Sigmoid colon (tissue), 7 donors: ENCODE measurements at places on chromosomes 4 and X. TPM values are rescaled to one million over a fixed set of nuclear protein-coding genes. Genes with fewer than 3 reads are reported as not detected.

GRCh38 chr4:82801910-82802521, 3.4 kb upstream of the SCD5 start:
- no peak overlapping the region for H3K4me3 ChIP-seq
- DNase-seq, result no peak
- peaks cover 16% of the 10 kb centered on the region for H3K4me1 ChIP-seq
- no peak overlapping the region for H3K27ac ChIP-seq

GRCh38 chr4:66059136-66059535, 388.8 kb upstream of the EPHA5 start:
- H3K27me3 ChIP-seq, result no peaks in the 10 kb centered on the region
- no peak overlapping the region for H3K4me3 ChIP-seq
- DNase-seq, result no peak
- no peak overlapping the region for H3K27ac ChIP-seq

DNA sequence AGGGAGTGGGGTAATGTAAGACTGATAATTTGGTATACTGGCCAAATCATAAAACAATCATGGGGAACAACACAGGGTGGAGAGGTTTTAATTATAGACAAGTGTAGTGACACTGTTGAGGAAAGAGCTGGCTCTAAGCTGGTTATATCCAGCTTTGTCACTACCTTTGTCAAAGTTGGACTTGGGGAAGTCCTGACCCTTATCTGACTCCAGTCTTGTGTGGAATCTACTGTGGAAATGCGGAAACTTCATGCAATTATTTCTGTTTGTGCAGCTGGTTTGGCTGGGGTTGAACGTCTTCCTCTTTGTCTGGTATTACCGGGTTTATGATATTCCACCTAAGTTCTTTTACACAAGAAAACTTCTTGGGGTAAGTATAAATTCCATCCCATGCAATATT, 2.0 kb downstream of the CYBB start:
- no peak for DNase-seq
- no peaks in the 10 kb centered on the region for H3K27me3 ChIP-seq
- H3K4me3 ChIP-seq, result no peak overlapping the region
- H3K27ac ChIP-seq, result no peak overlapping the region

DNA sequence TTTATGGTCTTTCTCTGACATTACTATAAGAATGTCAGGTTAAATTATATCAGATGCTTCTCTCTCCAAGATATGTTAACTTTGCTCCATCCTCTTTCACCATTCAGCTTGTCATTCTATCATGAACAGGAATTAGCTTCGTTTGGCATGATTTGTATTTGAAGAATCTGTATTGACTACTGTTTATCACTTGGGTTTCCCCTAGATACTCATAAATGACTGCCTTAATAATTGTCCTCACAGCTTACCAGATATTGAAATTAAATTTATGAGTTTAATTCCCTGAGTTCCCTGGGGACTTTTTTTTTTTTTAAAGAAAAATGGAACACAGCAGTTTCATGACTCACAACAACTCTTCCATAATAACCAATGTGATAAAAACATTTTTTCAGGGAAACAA, 76.2 kb upstream of the EOLA2 start:
- H3K4me1 ChIP-seq, result no peaks in the 10 kb centered on the region
- no peak overlapping the region for H3K27ac ChIP-seq
- no peaks in the 10 kb centered on the region for H3K27me3 ChIP-seq
- H3K4me3 ChIP-seq, result no peak overlapping the region
- no peak for DNase-seq

- no peaks in the 10 kb centered on the region for H3K36me3 ChIP-seq
- H3K27ac ChIP-seq, result no peak overlapping the region
- no peak for DNase-seq
- no peaks in the 10 kb centered on the region for H3K4me1 ChIP-seq
Observed at GRCh38 chrX:146363919-146364318, 445.7 kb upstream of the CXorf51B start.

- DNase-seq, result no peak
- no peak overlapping the region for H3K4me3 ChIP-seq
- H3K27ac ChIP-seq, result no peak overlapping the region
- no peaks in the 10 kb centered on the region for H3K36me3 ChIP-seq
- H3K27me3 ChIP-seq, result no peaks in the 10 kb centered on the region
Observed at GRCh38 chr4:55031158-55031557, 94.2 kb downstream of the KDR start.

DNA sequence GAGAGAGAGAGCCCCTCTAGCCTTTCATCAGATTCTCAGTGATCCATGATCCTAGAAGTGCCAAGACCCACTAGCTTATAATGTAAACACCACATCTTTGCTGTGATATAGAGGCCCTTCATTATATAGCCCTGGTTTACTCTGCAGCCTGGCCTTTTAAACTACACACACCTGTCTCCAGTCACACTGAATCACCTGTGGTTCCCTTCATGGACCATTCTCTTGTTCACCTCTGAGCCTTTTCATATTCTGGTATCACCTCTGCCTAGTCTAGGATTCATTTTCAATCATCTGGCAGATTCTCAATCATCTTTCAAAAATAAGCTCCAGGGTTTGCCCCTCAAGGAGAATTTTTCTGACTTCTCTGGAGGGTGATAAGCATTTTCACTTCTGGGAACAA, 50.0 kb upstream of the CD40LG start:
- H3K4me1 ChIP-seq, result no peaks in the 10 kb centered on the region
- no peaks in the 10 kb centered on the region for H3K36me3 ChIP-seq
- no peak overlapping the region for H3K4me3 ChIP-seq
- H3K27me3 ChIP-seq, result no peaks in the 10 kb centered on the region
- H3K27ac ChIP-seq, result no peak overlapping the region

GRCh38 chr4:123349421-123350190, 47.0 kb upstream of the SPRY1 start:
- H3K36me3 ChIP-seq, result no peaks in the 10 kb centered on the region
- DNase-seq, result no peak
- H3K4me1 ChIP-seq, result no peaks in the 10 kb centered on the region
- H3K27ac ChIP-seq, result no peak overlapping the region

GPRIN3 gene
- total RNA-seq, result 1.8 TPM

HSD17B13 gene
- total RNA-seq, result 0.71 TPM

PAGE2B gene
- total RNA-seq, result not detected

RAP2C gene
- total RNA-seq, result 15.6 TPM
